ENCODE measurements at places on chromosomes 5 and 9.
A peak's percentile ranks its signal among the peaks of the same experiment; 100 is the strongest.

DNA sequence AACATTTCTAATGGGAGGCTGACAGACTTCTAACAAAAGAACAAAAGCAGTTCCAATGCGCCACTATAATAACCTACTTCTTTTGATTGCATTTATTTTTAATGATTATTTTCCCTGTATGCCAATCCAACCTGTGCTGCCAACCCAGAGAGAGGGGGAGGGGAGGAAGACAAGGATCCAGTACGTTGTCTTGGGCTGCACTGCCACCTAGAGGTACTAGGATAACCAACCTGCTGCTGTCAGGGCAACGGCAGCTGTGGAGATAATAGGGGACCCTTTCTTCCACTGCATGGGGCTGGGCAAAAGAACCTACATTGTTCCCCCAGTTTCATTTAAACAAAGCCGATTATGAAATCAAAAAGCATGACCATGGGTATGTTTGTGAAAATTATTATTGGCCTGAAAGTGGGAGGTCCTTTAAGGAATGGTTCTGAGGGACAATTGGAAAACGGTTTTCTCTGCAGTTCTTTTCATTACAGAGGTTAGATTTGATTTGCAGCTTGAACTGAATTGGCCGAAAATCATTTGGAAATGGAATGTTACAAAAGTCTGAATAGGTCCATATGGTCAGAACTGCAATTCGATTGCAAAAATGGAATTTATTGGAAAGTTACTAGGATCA lies 101.3 kb downstream of the RASEF start:
- peak; percentile 76 for DNase-seq

DNA sequence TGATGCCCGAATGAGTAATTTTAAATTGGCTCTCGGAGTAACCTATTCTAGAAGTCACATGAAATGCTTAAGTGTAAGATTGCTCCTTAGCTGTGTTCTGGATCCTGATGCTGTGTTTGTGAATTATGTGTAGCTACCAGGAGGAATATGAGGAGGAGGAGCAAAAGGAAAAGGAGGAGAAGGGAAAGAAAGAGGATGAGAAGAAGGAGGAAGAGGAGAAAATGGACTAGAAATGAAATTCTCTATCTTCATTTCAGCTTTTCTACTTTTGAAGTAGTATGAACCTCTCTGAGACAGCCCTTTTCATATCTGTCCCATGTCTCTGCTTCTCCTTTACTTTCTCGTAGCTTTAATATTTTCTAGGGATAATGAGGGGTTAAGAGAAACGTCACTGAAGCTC lies 119.4 kb upstream of the ACTBL2 start:
- no peak for DNase-seq

DNA sequence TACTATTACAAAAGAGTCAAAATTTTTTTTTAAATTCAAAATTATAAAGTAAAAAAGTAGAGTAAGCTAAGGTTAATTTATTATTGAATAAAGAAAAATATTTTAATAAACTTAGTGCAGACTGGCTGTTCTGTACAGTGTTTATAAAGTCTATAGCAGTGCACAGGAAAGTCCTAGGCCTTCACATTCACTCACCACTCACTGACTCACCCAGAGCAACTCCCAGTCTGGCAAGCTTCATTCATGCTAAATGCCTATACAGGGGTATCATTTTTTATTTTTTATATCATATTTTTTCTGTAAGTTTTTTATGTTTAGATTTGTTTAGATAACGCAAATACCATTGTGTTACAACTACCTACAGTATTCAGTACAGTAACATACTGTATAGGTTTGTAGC lies 700.7 kb upstream of the GRAMD2B start:
- DNase-seq, result no peak

DNA sequence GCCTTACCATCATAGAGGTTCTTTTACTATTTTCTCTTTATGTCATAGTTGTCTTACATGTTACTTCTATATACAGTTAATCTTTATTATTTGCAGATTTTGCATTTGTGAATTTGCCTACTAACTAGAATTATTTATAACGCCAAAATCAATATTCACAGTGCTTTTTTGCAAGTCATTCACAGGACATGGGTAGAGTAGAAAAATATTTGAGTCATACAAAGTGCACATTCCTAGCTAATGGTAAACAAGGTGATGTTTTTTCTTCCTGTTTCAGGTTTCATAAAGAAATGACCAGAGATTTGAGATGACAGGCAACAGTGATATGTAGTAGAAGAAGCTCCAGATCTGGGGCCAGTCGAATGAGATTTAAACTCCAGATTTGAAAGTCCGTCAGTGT lies 30.0 kb upstream of the OR2Y1 start:
- DNase-seq, result no peak

GRCh38 chr5:112830378-112830777 lies 30.7 kb upstream of the SRP19 start:
- no peak for DNase-seq
